Body of pancreas (tissue), 4 donors: ENCODE measurements at places on chromosomes 2 and 18. TPM values are rescaled to one million over a fixed set of nuclear protein-coding genes. Genes with fewer than 3 reads are reported as not detected.
A peak's percentile ranks its signal among the peaks of the same experiment; 100 is the strongest.

The GPR45 gene
- not detected for total RNA-seq

The UBXN4 gene
- 55.7 TPM for total RNA-seq

- peak overlapping the region; percentile 16 for H3K27ac ChIP-seq
- H3K27me3 ChIP-seq, result no peaks in the 10 kb centered on the region
- H3K4me1 ChIP-seq, result no peaks in the 10 kb centered on the region
Measured at GRCh38 chr18:8890957-8891464, 185.7 kb downstream of the MTCL1 start.

- no peak overlapping the region for H3K4me3 ChIP-seq
- H3K4me1 ChIP-seq, result peaks cover 4% of the 10 kb centered on the region
- H3K27me3 ChIP-seq, result no peaks in the 10 kb centered on the region
- H3K36me3 ChIP-seq, result no peaks in the 10 kb centered on the region
Measured at GRCh38 chr2:46264447-46264846, 32.8 kb upstream of the EPAS1 start.

DNA sequence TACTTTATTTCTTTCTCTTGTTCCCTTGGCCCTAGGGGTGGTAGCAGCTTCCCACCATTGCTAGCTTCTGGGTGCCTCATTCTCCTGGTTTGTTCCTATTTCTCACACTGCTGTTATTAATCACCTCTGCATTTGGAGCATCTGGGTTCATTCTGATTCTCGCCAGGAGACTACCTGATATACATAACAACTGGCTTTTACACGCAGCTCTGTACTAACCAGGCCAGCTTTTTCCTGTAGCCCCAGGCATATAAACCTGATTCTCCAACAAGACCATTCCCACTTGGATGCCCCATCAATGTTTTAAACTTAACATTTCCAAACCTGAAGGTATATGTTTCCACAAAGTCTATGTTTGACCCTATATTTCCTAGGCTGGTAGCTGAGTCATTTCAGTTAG lies 403.9 kb upstream of the DCC start:
- H3K4me3 ChIP-seq, result no peak overlapping the region
- no peaks in the 10 kb centered on the region for H3K4me1 ChIP-seq
- no peak for DNase-seq
- H3K27ac ChIP-seq, result no peak overlapping the region

GRCh38 chr2:180949896-180950295 lies 30.5 kb upstream of the UBE2E3 start:
- no peaks in the 10 kb centered on the region for H3K36me3 ChIP-seq
- H3K27ac ChIP-seq, result no peak overlapping the region
- H3K4me3 ChIP-seq, result no peak overlapping the region
- no peak for DNase-seq
